ENCODE measurements at places on chromosomes 3 and 15. TPM values are rescaled to one million over a fixed set of nuclear protein-coding genes. Genes with fewer than 3 reads are reported as not detected.

GPR149 gene
- not detected for total RNA-seq

- no peak for DNase-seq
Observed at GRCh38 chr15:34039790-34040113, 748 bp upstream of the AVEN start.

GRCh38 chr15:77597804-77598453, 34.8 kb downstream of the LINGO1 start:
- DNase-seq = no peak

IDH3A gene
- 36.8 TPM for total RNA-seq

CD200R1 gene
- total RNA-seq = not detected

NR2E3 gene
- 0.56 TPM for total RNA-seq

GOLGA6L10 gene
- 4.0 TPM for total RNA-seq

DNAJA4 gene
- 2.5 TPM for total RNA-seq

NCEH1 gene
- total RNA-seq = 6.4 TPM

IL12A gene
- total RNA-seq = 0.82 TPM

NUP210 gene
- 53.4 TPM for total RNA-seq

CHRFAM7A gene
- 3.3 TPM for total RNA-seq

CILP gene
- not detected for total RNA-seq

DNA sequence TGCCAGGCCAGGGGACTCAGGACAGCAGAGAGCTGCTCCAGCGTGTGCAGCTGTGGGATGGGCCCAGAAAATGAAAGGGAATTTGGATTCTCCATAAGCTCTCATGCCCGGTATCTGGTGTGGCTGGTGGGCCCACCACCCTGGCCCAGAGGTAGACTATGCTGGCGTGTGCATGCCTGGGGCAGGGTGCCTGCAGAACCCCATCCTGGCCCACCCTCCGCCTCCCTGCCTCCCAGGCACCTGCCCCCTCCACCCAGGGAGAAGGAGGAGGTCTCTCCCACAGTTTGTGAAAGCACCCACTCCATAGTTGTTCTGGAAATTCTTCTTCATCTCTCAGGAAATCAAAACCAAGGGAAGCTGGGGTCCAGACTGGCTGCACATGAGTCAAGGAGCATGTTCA, 112.9 kb downstream of the ADCY5 start:
- DNase-seq = no peak

SAMMSON gene
- not detected for total RNA-seq

GRCh38 chr15:92921215-92922131, 21.3 kb downstream of the CHD2 start:
- no peak for DNase-seq

Data from H1 (cell line).